Heart left ventricle (tissue), 16 donors: ENCODE measurements at places on chromosomes 1 and 21. TPM values are rescaled to one million over a fixed set of nuclear protein-coding genes. Genes with fewer than 3 reads are reported as not detected.

DNA sequence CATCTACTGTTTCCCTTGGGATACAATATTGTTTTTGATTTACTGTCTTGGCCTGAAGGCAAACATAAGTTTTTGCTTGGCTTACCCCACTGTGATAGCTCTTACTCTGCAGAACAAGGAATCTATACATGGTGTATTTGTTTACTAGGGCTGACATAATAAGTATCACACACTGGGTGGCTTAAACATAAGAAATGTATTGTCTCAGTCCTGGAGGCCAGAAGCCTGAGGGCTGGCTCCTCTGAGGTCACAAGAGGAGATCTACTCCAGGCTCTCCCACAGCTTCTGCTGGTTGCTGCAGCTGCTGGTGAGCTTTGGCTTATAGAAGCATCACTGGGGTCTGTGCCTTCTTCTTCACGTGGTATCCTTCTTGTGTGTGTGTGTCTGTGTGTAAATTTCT is 30.7 kb upstream of the IGSF5 start:
- DNase-seq, result no peak
- no peaks in the 10 kb centered on the region for H3K27me3 ChIP-seq
- no peaks in the 10 kb centered on the region for H3K36me3 ChIP-seq
- no peak overlapping the region for H3K27ac ChIP-seq

Gene FHAD1
- not detected for polyA plus RNA-seq

DNA sequence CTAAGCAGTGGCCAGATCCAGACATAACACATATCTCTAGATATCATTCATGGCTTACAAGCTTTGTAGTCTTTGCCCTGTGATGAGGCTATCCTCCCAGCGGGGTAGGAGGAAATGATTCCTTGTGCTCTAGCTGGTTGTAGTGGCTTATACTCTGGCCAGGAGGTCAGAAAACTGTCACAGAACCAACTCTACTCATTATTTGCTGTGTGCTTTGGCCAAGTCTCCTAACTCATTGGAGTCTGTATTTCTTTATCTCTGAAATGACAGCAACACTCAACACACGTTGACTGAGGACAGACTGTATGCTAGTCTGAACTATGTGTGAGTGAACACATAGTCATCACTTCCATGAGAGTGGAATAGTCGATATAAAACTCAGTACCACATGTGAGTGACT is 116.7 kb upstream of the F3 start:
- peak; percentile 71 for DNase-seq
- peaks cover 47% of the 10 kb centered on the region for H3K4me1 ChIP-seq
- no peaks in the 10 kb centered on the region for H3K36me3 ChIP-seq
- H3K27ac ChIP-seq, result peak overlapping the region; percentile 51
- no peaks in the 10 kb centered on the region for H3K27me3 ChIP-seq
- no peak overlapping the region for H3K4me3 ChIP-seq

DNA sequence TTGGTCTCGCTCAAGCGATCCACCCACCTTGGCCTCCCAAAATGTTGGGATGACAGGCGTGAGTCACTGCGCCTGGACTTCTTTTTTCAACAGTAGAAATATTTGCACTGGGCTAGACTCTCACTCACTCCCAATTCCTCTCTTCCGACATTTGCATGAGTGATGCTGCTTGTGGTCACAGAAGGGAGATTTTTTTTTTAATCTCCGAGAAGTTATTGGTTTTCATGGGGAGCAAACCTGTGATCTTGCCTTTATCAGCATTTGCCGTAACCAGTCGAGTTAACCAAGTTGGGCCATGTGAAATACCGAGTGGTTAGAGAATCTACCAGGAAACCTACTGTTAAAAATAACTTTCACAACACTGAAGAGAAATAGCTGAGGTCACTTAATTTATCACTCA is 21.1 kb downstream of the ERG start:
- no peak overlapping the region for H3K4me3 ChIP-seq
- no peaks in the 10 kb centered on the region for H3K36me3 ChIP-seq
- H3K27me3 ChIP-seq, result no peaks in the 10 kb centered on the region
- DNase-seq, result no peak
- no peak overlapping the region for H3K27ac ChIP-seq

Gene SERPINC1
- 0.15 TPM for polyA plus RNA-seq

Gene GCSAML
- polyA plus RNA-seq, result 0.04 TPM

- H3K36me3 ChIP-seq, result no peaks in the 10 kb centered on the region
- no peak overlapping the region for H3K27ac ChIP-seq
- H3K27me3 ChIP-seq, result peaks cover 4% of the 10 kb centered on the region
- no peak overlapping the region for H3K4me3 ChIP-seq
- no peaks in the 10 kb centered on the region for H3K4me1 ChIP-seq
Observed at GRCh38 chr1:165152727-165153126, 203.8 kb downstream of the LMX1A start.

GRCh38 chr1:207248544-207249198 is 72.8 kb upstream of the CD55 start:
- no peaks in the 10 kb centered on the region for H3K4me1 ChIP-seq
- no peak overlapping the region for H3K4me3 ChIP-seq
- no peak for DNase-seq
- H3K27ac ChIP-seq, result no peak overlapping the region

GRCh38 chr1:32104127-32104526 is 3.7 kb upstream of the KPNA6 start:
- H3K36me3 ChIP-seq, result peaks cover 30% of the 10 kb centered on the region
- DNase-seq, result no peak
- peaks cover 16% of the 10 kb centered on the region for H3K4me1 ChIP-seq
- no peak overlapping the region for H3K4me3 ChIP-seq

GRCh38 chr1:53061859-53062707 is at the start of gene PODN:
Gene PODN (plus strand): TSS chr1:53062213. CDS start chr1:53069856, 7,643 bp downstream.
- DNase-seq, result peak; percentile 40
- H3K27me3 ChIP-seq, result no peaks in the 10 kb centered on the region
- peak within 1 kb of the TSS; percentile 55 for H3K4me3 ChIP-seq
- H3K36me3 ChIP-seq, result no peaks in the 10 kb centered on the region
- H3K4me1 ChIP-seq, result peaks cover 49% of the 10 kb centered on the region

- no peaks in the 10 kb centered on the region for H3K36me3 ChIP-seq
- H3K27me3 ChIP-seq, result peaks cover 9% of the 10 kb centered on the region
- no peak for DNase-seq
- no peak overlapping the region for H3K4me3 ChIP-seq
Observed at GRCh38 chr1:44723064-44723463, 7.9 kb downstream of the RNU5D-1 start.

GRCh38 chr1:172399756-172400721 is 20.4 kb upstream of the C1orf105 start:
- no peaks in the 10 kb centered on the region for H3K36me3 ChIP-seq
- peaks cover 51% of the 10 kb centered on the region for H3K4me1 ChIP-seq
- no peak overlapping the region for H3K4me3 ChIP-seq
- peak overlapping the region; percentile 25 for H3K27ac ChIP-seq
- H3K27me3 ChIP-seq, result no peaks in the 10 kb centered on the region
- no peak for DNase-seq

Gene BSND
- not detected for polyA plus RNA-seq

DNA sequence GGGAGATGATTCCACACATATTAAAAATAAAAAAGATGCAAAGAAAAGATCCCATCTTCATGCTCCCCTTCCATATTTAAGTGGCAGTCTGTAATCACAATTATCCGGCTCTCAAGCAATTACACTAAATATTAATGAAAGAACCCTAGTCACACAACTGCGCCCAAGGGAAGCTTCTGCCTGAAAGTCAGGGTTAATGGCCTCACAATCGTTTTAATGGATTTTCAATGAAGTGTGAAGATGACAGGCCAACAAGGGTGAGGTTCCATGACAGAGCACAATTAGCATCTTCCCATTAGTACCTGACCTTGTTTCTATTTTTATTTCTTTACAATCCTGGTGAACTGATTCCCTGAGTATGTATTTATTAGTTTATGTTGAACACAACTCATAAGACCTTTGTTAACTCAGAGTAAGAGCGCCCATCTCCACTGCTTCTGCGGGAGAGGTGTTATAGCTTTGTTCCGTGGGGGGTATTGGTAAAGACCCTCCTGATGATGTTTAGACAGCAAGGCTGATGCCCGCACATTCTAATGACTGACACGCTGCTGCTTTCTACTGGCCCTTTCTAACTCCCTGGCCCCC is 80.9 kb downstream of the IER5 start:
- no peak overlapping the region for H3K27ac ChIP-seq
- H3K36me3 ChIP-seq, result no peaks in the 10 kb centered on the region
- no peaks in the 10 kb centered on the region for H3K27me3 ChIP-seq
- H3K4me3 ChIP-seq, result no peak overlapping the region
- DNase-seq, result no peak
